ENCODE measurements at places on chromosomes 12 and 14.

DNA sequence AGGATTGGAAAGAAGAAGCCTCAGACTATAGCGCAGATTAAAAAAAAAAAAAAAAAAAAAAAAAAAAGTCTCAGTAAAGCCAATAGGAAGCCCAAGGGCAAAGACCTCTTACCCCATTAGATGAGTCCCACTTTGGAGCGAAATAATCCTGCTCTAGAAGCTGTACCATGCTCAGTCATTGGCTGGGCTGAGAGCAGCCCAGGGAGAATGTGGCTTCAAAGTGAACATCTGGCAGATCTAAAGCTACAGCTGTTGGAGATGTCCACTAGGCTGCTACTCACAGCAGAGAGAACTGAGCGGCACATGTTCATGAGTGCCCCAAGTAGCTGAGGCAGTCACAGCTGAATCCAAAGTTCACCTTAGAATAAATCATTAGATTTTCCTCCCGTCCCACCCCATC is 560.9 kb downstream of the MED13L start:
- no peak for DNase-seq

DNA sequence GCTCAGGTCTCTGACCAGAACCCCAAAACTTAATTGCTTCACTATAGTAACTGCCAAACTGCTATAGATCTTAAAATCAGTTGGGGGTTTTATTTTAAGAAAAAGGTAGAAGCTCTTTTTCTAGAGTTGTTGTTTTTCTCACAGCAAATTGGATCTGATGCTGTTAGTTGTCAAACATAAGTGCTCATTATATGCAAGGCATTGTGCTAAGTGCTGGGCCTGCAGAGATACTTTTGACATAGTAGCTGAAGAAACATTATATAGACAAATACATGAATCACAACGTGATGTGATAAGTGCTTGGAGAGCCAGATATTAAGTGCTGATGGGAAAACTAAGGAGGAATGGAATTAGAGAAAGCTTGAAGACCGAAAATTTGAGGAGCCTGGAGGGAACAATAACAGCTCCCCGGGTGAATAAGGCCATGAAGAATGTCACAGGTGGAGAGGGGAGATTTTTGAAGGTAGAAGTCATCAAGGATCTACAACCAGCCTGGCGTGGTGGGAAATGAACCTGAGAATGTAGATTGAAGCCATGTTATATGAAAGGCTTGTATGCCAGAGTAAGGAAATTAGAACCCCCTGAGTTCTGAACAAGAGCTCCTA is 126.5 kb downstream of the DYRK2 start:
- no peak for DNase-seq

- DNase-seq, result peak; percentile 58
These were observed 6.3 kb upstream of the ABHD12B start for GRCh38 chr14:50865391-50866076.

GRCh38 chr12:131530422-131530821 is 180.5 kb upstream of the SFSWAP start:
- no peak for DNase-seq

- no peak for DNase-seq
These were observed 123.9 kb downstream of the PAX9 start for GRCh38 chr14:36785511-36785910.

DNA sequence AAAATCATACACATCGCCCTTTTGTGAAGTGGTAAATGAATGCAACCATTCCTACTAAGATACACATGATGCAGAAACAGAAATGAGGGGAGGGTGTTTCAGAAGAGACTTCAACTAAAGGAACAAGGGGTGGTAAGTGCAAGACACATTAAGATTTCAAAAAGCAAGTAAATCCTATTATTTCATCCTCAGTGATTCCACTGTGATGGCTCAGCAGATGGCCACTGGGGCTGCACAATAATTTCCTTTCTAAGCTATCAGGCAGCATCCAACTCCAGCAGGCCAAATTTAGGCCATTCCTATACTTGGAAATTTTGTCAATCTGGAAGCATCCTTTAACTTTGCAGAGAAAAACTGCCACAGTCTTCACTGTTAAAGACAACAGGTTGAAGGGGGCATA is 272.4 kb downstream of the NELL2 start:
- no peak for DNase-seq

DNA sequence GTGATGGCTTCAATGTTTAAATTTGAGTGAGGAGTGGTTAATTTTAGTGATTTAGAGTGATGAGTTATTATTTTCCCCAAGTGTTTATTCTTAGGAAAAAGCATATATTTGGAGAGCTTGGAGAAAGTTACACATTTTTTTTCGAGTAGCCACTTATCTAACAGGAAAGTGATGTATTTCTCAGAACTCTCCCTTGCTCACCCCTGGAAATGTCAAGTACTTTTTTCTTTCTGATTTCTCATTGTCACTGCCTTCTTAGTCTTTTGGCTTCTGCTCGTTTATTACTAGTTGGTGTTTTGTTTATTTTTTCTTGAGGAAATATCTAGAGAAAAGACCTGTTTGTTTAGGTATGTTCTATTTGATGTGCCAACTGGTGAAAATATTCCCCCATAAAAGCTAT is 58.8 kb downstream of the AEBP2 start:
- DNase-seq, result no peak

GRCh38 chr14:57029620-57030253 is 219.5 kb upstream of the OTX2 start:
- no peak for DNase-seq

- no peak for DNase-seq
These were observed 75.1 kb downstream of the KCNK13 start for GRCh38 chr14:90136904-90137303.

GRCh38 chr12:91492648-91493047 is 310.0 kb upstream of the DCN start:
- no peak for DNase-seq

DNA sequence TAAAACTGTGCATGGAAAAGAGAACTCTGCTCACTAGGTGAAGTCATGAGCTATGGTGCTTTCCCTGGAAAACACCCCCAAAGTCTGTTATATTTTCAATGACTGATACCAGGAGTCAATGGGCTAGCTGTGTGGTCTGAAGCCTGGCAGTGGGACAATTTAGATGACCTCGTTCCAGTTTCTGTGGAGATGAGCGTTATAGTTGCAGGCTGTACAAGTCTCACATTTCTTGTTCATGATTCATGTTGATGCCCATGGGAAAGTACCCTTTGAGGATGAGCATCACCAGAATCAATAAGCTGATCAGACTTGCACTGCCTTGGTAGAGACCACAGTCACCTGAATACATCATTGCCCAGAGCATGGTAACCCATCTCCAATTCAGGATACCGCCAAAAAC is 70.7 kb downstream of the NOVA1 start:
- DNase-seq, result no peak

DNA sequence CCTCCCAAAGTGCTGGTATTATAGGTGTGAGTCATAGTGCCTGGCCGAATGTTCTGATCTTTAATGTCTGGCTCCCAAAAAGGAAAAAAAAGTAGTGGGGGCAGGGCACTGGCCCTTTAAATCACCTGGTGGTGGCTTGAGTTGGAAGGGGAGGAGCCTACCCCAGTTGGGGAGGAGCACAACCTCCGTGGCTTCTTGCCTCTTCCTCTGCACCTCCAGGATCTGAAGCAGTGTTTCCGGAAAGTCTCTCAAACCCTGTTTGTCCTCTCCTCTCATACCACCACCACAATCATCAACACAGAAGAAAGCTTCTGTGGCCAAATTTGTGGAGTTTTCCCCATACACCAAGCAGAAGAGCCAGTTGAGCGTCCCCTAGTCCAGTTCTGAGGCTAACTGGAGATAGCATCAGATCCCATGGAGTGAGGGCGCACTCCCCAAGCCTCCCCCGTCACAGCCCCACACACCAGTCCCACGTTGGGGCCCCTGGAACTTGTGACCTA is 24.3 kb upstream of the RCOR1 start:
- DNase-seq, result no peak

GRCh38 chr14:69693801-69694729 is 72.9 kb upstream of the SRSF5 start:
- DNase-seq, result peak; percentile 20

DNA sequence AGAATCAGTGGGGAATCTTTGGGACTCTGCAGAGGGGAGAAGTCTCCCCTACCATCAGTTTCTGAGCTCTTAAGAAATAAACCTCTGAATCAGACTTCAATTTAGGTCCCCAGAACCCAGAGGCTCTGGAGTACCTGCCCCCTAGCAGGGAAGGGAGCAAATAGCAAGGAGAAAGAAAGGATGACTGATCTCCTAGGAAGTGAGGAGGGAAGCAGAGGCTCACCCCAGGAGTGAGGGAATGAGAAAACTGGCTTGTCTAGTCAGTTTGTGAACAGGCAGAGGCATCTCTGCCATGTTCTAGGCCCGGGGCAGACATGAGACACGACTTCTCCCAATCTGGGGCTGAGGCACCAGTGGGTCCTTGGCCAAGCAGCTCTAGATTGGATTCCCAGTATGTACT is 24.3 kb upstream of the SMUG1 start:
- DNase-seq, result no peak

GRCh38 chr12:106138633-106139421 is at the start of gene NUAK1:
Gene NUAK1, minus strand, starts transcription at chr12:106138954. Its CDS starts 301 bp downstream, at chr12:106138653.
- no peak for DNase-seq

- DNase-seq, result peak; percentile 37
These were observed 231.2 kb downstream of the AKAP6 start for GRCh38 chr14:32560209-32560857.
